Hematopoietic multipotent progenitor cell treated with erythropoietin and hydrocortisone succinate and interleukin-3 and kit ligand, for 4 days (in vitro differentiated cells): ENCODE measurements at places on chromosomes 5 and 9.

GRCh38 chr9:136043441-136043991 lies 51.6 kb downstream of the NACC2 start:
- no peak for DNase-seq

DNA sequence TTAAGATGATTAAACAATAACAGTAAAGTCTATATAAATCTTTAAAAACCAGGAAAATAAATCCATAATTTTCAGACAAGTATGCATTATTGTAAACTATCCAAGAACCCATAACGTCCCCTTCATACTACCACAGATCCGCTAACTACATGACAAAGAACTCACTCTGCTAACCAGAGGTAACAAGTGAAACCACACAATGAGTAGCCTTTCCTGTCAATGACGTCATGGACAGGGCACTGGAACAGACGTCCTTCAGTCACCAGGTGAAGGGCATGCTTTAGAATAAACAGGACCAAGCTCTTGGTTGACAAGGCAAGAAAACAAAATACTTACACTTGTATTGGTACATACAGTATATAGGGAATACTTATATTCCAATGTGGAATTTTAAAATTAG lies 45.2 kb downstream of the RNF130 start:
- DNase-seq = peak; percentile 54

GRCh38 chr5:78243639-78244038 lies 50.9 kb downstream of the AP3B1 start:
- DNase-seq = peak; percentile 5

DNA sequence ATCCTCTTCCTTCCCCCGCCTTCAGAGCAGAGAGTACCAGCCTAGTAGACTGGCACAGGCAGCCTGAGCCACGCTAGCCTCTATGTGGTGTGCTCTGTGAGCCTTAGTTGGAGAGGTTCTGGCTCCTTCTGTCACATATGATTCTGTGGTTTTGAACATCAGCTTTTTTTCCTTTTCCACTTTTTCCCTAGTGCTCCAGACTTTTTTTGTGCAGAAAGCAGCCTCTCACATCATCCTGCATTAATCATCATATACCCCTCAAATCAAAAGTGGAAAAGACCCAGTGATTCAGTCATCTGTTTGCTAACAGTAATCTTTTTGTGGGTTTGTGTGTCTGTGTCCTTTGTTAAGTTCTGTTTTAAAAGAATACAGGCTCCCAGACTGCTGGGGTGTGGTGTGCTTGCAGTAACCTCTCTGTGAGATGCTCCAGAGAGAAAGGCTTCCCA lies 663.9 kb upstream of the RGMB start:
- DNase-seq = no peak

DNA sequence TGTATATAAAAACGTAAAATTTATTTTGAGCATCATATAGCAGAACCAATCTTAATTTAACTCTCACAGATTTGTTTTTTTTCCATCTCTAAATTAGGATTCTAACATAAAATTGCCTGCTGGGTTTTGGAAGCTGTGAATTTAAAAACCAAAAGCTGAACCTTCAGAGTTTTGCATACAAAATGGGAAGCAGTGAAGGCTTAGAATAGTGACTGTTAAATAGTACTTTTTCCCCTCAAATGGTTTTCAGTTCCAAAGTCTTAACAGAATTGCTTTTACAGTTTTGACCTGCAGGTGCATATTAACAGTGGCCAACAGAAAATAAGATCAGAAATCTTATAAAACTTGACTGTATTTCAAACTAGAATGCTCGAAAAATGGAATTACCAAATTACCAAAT lies 55.1 kb upstream of the LVRN start:
- no peak for DNase-seq

GRCh38 chr9:100229561-100229960 lies 123.2 kb downstream of the TEX10 start:
- DNase-seq = no peak

GRCh38 chr5:1336749-1337488 lies 8.0 kb downstream of the CLPTM1L start:
- no peak for DNase-seq

DNA sequence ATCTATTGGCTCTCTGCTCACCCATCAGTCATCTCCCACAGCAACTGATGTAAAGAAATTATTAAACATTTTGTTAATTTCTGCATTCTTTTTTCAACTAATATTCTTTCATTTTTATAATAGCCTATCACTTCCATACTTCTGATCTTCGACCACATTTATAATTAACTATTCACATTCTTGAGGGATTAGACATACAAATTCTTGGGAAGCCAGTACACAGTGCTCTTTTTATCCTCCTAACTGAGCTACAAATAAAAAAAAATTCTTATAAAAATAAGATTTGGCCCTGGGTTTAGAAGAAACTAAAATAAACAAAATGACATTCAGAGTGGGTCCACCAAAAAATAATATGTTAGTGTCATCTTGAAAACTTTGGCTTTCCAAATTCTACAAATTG lies 103.7 kb upstream of the ITGA1 start:
- DNase-seq = no peak

- no peak for DNase-seq
These were observed 10.2 kb downstream of the SH3PXD2B start for GRCh38 chr5:172444110-172444510.

DNA sequence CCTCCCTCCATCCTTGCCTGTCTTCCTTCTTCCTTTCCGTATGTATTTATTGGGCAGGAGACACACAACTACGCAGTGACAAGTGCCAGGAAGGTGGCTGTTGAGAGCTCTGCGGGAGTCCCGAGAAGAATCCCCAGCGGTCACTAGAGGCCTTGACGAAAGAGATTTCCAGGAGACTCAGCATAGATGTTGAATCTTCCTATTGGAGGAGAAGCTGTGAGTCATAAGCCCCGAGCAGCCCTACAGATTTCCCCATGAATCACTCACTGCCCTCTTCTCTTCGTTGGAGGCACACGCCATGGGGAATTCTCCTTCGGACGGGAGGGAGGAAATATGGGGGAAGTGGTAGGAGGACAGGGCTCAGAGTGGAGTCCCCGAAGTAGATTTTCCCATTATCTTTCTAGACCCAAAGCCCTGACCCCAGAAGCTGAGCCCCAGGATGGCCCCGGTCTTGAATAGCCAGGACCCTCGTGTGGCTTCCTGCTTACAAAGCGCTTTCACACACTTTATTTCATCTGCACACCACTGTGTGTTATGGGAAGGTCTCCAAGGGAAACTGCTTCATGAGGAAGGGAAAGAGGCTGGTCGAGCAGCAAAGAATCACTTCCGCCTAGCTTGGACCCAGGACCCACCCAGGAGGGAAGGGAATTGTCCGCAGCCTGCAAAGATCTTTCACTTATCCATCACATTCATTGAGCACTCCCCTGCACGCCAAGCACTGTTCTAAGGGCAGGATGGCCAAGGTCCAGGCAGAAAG lies 12.7 kb downstream of the DUSP1 start:
- no peak for DNase-seq

DNA sequence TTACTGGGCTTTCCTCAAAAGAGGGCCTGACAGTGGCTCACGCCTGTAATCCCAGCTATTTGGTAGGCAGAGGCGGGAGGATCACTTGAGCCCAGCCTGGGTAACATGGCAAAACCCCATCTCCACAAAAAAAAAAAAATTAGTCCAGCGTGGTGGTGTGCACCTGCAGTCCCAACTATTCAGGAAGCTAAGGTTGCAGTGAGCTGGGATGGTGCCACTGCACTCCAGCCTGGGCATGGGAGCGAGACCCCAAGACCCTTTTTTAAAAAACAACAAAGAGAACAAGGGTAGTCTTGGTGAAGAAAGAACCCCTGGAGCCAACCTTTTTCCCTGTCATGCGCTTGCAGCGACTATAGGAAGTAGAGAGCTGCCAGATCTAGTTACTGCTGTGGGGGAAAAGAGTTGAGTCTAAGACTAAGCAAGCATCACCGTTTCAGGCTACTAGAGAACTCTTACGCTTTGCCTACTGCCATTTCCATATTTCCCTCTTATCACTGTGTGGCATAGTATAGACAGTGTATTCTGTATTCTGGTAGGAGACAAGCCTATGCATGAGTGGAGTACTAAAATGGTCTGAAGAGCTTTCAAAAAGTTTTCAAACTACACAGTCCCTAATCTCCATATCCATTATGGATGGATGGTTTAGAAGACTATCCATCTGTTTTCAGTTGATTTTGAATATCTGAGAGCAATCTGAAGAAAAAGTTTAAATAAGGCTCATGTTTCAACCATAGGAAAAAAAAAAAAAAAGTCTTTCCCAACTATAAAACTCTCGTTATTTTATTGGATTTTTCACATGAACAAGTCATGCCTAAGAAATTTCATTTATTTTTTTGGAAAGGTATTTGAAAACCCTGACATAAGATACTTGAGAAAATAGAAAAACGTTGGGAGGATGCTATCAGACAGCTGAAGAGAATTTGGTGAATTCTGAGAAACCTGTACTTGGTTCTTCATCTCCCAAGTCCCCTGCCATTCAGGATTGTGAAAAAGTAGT lies 2.6 kb downstream of the C9orf40 start:
- peak; percentile 28 for DNase-seq

- DNase-seq = peak; percentile 32
These were observed 753 bp upstream of the STC2 start for GRCh38 chr5:173328844-173329490.

DNA sequence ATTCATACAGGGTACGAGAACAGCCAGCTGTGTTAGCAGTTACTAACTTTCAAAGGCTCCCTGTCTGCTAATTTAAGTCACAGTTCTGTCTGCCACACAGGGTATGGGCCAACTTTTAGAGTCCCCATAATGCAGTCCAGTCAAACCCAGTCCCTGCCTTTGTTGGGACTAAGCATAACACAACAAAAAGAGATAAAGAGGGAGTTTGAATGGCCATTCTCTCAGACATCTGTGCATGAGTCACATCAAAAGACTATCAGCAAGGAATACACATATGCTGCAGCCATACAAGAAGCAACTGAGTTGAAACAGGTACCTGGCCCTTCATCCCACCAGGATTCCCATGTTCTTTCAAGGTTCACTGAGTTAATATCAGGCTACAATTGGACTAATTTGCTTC lies 744.5 kb upstream of the C9orf72 start:
- no peak for DNase-seq

DNA sequence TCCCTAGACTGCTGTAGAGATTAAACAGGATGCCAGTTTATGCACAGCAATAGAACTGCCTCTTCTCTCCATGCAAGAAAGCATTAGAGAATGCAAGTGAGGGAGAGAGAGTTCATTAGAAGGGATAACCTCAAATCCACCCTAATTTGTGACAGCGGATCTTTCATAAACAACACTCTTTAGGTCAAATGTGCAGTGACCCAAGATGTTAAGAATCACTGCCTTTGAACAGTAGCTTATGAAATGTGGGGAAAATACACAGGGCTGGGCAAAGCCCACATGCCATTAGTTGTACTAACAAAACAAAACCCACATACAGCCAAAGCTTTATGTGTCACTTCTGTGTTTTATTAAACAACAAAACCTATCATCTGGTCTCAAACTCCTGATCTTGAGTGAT lies 36.2 kb upstream of the POU4F3 start:
- DNase-seq = no peak

- DNase-seq = no peak
These were observed 2.2 kb upstream of the ICE1 start for GRCh38 chr5:5420251-5420650.

GRCh38 chr5:50646591-50646990 lies 19.8 kb upstream of the PARP8 start:
- DNase-seq = no peak

GRCh38 chr9:34493972-34494535 lies 28.7 kb downstream of the ENHO start:
- DNase-seq = peak; percentile 65

- no peak for DNase-seq
These were observed 168.6 kb downstream of the MPDZ start for GRCh38 chr9:13110766-13111417.

DNA sequence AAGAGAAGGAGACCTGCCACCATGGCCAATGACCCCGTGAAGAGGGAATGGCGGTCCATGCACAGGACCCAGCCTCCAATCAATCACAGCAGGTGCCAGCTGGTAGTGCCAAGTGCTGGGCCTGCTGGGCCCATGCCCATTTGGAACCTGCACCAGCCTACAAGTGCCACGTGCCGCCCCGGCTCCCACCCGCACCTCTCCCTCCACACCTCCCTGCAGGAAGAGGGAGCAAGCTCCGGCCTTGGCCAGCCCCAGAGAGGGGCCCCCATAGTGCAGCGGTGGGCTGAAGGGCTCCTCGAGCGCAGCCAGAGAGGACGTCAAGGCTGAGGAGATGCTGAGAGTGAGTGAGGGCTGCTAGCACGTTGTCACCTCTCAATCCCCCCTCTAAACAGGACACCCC lies 37.8 kb upstream of the NPR3 start:
- DNase-seq = no peak

DNA sequence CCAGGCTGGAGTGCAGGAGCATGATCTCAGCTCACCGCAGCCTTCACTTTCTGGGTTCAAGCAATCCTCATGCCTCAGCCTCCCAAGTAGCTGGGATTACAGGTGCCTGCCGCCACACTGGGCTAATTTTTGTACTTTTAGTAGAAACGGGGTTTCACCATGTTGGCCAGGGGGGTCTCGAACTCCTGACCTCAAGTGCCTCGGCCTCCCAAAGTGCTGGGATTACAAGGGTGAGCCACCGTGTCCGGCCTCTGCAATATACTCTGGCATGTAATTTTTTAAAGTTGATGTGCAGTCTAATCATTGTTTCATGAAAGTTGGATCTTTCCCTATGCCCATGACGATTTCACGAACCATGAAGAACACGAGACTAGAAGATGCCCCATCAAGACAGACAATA lies 28.6 kb upstream of the PPP1R26 start:
- no peak for DNase-seq

- DNase-seq = peak; percentile 59
These were observed at the start of gene PPP2R2B for GRCh38 chr5:146878476-146879172. TSS of gene PPP2R2B (minus strand) at chr5:146878757.

DNA sequence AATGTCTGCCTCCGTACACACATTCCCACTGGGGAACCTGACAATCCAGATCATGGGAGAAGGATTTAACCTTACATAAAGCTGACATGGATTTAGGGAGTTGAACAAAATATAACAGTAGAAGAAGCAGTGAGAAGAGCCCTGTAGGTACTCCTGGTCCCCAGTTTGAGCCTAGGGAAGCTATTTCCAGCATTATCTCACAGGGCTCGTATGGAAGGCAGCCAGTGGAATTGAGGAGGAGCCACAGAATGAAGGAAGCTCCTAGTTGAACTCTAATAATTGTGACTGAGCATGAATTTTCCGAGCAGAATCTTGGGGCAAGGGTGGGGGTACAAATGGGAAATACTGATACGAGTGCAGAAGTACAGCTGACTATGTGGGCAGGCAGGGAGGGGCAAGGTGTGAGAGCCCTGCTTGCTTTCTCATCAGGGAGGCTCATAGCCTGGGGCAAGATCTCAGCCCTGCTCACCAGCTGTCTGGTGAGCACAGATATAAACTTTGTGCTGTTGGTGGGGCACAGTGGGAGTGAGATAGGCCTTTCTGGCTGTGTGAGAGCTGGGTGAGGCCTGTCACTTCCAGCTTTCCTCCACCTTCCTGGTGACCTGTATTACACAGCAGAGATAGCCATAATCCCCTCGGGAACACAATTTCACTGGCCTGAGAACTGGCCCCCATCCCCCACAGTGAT lies 290.7 kb upstream of the IL12B start:
- peak; percentile 18 for DNase-seq
